Adipocyte (in vitro differentiated cells): ENCODE measurements at places on chromosomes 11 and 22.

DNA sequence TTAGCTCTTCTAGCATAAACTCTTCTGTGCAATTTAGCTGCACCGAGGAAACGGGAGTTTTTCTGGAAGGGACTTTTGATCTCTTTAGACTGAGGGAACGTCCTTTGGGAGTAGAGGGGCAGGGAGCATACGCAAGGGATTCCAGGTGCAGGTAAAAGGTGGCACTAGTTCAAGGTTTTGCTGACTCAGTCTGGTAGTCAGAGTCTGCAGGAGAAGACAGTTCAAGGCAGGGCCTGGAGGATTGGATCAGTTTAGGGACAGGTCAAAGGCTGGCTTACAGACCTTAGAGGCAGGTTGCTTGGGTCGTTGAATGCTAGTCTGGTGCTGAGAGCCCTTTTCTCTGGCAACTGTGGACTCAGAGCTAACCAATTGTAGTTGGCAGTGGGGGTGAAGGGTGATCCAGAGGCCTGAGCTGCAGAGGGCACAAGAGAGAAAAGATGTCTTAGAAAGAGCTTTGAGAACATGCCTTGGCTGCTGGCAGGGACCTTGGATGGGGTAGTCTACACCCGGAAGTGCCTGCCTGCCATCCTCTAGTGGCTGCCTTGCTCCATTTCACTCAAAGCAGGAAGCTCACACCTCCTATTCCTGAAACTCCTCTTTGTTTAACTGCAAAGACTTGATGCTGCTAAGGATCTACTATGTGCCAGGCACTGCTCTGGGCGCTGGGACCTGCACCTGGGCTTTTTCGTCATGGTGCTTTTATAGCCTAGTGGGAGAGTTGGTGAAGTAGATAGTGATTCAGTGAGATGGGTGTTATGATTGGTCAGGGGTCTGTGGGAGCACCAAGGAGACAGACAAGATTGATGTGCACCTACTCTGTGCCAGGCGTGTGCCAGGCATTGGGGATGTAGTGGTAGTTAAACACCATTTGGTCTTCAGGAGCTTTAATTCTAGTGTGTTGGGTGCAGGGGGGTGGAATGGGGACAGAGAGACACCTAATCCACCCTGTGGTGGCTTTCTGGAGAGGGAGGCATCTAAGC, 17.1 kb downstream of the MIAT start:
- DNase-seq: no peak

DNA sequence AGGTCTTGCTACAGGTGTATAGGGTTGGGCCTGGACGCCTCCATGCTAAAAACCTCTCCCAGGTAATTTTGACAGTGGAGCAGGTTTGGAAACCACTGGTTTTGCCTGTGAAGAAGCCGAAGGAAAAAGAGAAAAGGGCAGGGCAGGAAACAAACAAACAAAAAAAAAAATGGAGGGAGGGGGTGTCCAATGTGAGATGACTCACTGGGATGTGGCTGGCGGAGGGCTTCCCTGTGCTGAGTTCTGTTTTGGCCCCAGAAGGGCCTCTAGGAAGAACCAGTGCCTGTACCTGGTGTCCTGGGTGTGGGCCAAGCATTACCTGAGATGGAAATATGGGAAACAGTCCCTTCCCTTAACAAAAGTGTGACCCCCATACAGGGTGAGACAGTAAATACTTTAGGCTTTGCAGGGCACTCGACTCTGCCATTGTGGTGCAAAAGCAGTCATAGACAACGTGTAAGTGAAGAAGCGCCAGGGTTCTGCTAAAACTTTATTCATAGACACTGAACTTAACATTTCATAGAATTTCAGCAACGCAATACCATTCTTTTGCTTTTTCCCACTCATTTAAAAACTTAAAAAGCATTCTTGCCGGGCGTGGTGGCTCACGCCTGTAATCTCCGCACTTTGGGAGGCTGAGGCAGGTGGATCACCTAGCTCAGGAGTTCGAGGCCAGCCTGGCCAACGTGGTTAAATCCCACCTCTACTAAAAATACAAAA, 9.5 kb upstream of the DGKZ start:
- no peak for DNase-seq

GRCh38 chr22:26054841-26055605, 114.2 kb upstream of the SEZ6L start:
- DNase-seq: no peak

DNA sequence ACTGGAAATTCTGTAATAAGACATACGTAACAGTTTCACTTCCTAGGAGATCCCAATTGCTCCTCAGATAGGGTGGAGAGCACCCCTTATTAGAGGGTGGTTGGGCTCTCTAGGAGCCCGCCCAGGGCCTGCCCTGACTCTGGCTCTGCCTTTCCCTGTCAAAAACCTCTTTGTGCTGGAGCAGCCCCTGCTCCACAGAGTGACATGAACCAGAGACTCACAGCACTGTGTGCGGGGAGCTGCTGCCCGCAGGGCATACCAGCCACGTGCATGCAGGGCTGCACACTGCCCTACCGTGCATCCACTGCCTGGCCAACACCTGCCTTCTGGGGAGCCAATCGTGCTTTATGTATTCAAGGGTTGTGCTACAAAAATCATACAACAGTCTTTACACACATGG, 24.3 kb downstream of the KCNQ1OT1 start:
- DNase-seq: no peak

DNA sequence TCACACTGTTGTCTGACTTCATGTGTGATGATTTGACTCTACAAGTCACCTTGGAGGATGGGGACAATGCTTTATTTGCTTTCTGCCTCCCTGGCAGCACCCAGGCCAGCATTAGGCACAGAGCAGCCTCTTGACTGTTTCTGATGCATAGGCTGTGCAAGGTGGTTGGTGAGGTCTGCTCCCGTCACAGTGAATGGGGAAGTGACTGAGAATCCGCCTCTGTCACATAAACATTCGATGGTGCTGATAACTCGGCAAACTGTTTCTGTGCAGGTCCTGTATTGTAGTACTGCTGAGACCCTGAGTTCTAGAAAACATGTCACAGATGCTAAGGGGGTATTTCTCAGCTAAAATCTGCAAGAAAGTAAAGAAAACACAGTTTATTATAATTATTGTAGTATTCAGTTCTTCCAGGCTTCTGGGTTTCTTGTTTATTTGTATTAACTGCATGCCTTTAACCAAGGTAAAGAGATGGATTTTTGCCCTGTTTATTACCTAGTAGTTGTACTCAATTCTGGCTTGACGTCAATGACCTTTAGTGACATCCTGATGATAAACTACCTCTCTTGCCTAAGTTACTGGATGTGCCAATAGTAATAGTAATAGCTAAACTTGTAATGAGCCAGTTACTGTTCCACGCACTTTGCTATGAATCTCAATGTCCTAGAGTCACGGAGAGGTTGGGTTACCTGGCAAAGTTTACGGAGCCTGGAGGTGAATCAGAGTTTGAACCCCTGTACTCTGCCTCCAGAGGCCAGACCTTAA, 24.8 kb upstream of the RCN1 start:
- no peak for DNase-seq

DNA sequence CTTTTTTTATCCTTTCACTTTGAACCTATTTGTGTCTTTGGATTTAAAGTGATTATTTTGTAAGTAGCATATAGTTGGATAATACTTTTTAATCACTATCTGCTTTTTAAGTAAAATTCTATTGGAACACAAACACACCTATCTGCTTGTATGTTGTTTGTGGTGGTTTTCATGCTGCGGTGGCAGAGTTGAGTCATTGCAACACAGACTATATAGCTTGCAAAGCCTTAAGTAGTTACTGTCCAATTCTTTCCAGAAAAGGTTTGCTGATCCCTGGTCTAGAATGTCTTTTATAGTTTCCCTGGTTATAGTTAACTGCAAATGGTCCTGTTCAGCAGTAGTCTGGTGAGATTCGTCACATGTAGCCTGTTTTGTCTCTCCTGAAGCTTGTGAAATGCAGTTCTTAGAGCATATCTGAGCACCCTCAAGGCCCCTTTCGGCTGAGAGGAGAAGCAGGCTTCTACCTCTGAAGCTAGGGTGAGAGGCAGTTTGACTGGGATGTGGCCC, 21.5 kb downstream of the SHANK3 start:
- DNase-seq: peak; percentile 34

GRCh38 chr11:64074239-64074638, 38.5 kb downstream of the FLRT1 start:
- DNase-seq: no peak

GRCh38 chr22:49066619-49067018, 761.1 kb downstream of the BRD1 start:
- DNase-seq: no peak

DNA sequence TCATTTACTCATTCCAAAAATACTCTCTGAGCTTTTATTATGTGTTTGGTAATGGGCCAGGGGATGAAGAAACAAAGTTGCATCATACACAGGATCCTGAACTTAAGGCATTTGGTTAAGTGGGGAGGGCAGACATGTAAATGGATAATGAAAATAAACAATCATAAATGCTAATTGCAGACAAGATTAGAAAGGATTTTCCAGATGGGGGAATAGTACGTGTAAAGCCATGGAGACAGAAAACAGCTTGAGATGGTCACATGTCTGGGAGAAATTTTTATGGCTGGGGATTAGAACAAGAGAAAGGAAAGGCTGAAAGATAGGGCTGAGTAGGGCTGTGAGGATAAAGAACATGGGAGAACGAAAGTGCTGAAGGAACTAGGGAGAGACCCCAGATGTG, 534.3 kb upstream of the LARGE1 start:
- no peak for DNase-seq

DNA sequence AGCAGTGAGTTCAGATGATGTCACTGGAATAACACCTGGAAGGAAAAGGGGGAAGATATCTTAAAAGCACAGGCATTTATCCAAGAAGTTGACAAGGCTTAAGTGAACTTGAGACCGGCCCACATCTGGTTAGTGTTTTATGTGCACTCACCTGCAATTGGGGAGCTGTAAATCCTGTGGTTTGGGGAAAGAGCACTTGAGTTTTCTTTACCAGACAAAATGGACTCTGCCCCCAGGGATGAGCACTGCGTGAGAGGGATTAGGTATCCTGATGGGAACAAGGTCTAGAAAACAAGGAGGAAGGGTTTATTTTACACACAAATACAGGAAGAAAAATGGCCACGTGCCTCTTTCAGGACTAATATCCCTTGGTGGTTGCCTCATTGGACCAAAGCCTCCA, 15.2 kb downstream of the E2F8 start:
- no peak for DNase-seq

GRCh38 chr11:134642206-134642605, 230.2 kb upstream of the B3GAT1 start:
- no peak for DNase-seq

- DNase-seq: no peak
These were observed 407.0 kb downstream of the MIAT start for GRCh38 chr22:27064386-27064785.

GRCh38 chr11:131579932-131580387, 209.5 kb downstream of the NTM start:
- DNase-seq: peak; percentile 66

GRCh38 chr11:78160557-78160956, 21.1 kb upstream of the ALG8 start:
- DNase-seq: no peak

DNA sequence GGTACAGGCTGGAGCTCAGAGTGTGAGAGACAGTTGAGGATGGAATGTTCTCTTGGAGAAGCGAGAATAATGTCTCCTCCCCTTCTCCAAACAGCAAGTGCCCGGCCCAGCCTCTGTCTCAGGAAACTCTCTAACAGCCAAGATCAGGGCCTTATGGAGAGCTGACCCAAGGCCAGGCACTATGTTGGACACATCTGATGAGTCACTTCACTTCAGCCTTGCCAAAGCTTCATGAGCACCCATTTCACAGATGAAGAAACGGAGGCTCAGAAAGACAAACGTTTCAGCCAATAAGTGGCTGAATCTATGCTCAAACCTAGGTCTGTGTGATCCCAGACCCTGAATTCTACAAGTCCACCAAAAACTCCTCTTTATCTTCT, 22.1 kb upstream of the CHKA start:
- DNase-seq: no peak

GRCh38 chr22:20636075-20636812, 128.8 kb downstream of the MED15 start:
- DNase-seq: no peak

GRCh38 chr22:35632935-35633334, 15.3 kb upstream of the APOL6 start:
- no peak for DNase-seq

GRCh38 chr11:32448232-32448631, 12.9 kb upstream of the WT1 start:
- DNase-seq: no peak

DNA sequence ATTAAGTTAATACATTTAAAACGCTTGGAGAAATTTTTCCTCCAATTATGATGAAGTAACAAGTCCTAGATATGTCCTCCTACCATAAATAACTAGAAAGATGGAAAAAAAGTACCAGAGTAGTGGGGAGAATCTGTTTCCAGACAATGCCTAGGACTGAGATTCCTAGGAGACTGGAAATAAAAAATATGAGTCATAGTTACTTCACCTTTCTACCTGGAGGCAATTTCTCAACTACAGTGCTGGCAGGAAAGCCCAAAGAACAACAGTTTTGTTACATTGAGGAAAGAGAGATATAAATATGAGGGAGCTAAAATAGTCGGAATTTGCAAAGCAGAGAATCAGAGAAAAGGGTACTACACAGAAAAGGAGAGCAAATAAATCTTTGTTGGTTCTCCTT, 202.1 kb upstream of the ARHGAP42 start:
- no peak for DNase-seq

GRCh38 chr11:33772300-33772699, 2.0 kb downstream of the FBXO3 start:
- no peak for DNase-seq

DNA sequence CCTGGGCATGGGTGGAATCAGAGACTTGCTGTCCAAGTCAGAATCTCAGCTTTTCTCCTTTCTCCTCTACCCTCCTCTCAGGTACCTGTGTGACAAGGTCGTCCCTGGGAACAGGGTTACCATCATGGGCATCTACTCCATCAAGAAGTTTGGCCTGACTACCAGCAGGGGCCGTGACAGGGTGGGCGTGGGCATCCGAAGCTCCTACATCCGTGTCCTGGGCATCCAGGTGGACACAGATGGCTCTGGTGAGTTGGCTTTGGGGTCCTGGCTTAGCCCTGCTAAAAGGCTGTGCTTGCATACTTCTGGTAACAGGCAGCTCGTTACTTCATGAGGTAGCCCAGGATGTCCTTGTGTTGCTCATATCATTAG, 10.7 kb downstream of the MCM5 start:
- no peak for DNase-seq

DNA sequence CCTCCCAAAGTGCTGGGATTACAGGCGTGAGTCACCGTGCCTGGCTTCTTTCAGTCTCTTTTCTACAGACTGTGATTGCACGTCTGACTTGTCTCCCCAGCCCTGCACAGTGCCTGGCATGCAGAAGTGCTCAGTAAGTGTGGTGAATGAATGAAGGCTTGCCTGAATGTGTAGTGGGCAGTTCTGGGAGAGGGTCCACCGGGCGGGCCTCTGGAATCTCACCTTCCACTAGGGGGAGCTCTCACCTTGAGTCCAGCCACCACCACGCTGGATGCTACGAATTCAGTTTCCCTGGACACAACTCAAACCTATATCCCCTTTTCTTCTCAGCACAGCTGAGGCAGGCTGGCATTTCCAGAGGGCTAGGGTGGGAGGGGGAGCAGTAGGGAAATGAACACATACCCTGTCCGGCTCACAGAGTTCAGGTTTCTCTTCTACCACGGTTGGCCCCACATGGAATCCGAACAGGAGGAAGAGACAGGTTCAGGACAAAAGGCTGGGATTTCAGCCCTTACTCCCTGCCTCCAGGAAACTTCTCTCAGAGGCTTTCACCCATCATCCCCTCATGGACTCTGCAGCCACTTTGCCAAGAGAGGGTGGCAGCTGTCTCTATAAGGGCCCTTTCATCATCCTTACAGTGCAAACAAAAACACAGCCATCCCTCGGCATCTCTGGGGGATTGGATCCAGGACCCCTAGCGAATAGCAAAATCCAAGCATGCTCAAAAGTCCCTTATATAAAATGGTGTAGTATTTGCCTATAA, 86.8 kb downstream of the NECTIN1 start:
- no peak for DNase-seq
